Activated CD4-positive, alpha-beta T cell treated with anti-CD3 and anti-CD28 coated beads, Interleukin-2, amount 10 ng/mL, durations not matched to agents 7 days and 5 days (primary cell): ENCODE measurements at places on chromosomes 4 and X. TPM values are rescaled to one million over a fixed set of nuclear protein-coding genes. Genes with fewer than 3 reads are reported as not detected.

- H3K27me3 ChIP-seq = peaks cover 28% of the 10 kb centered on the region
- DNase-seq = peak; percentile 16
- no peak overlapping the region for H3K27ac ChIP-seq
Measured at GRCh38 chr4:183182873-183183725, 84.0 kb downstream of the WWC2 start.

DNA sequence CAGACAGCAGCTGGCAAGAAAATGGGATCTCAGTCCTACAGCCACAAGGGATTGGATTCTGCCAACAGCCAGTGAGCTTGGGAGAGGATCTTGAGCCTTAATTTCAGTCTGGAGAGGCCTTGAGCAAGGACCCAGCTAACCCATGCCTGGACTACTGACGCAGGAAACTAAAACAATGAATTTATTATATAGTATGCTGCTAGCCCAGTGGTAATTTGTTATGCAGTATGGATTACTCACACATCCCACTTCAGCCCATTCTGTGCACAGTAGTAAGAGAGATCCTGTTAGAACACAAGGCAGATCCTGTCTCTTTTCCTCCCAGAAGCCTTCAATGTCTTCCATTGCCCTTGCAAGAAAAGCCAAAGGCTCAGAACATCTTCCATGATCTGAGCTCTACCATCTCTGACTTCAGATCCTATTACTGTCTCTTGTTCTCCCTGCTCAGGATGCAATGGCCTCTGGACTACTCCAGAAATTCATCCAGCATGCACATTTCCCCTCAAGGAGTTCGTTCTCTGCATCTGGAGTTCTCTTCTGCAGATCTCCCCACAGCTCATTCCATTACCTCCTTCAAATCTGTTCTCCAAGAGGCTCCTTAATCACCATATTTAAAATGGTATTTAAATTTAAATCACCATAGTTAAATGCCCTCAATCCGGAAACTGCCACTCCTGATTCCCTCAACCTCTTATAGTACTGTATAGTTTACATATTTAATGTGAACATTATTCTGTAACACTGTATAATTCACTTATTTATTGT, 27.6 kb downstream of the SMIM20 start:
- H3K27me3 ChIP-seq = no peaks in the 10 kb centered on the region
- peaks cover 26% of the 10 kb centered on the region for H3K4me1 ChIP-seq
- no peak overlapping the region for H3K4me3 ChIP-seq

- H3K4me1 ChIP-seq = peaks cover 4% of the 10 kb centered on the region
- no peaks in the 10 kb centered on the region for H3K27me3 ChIP-seq
- no peak overlapping the region for H3K4me3 ChIP-seq
- H3K27ac ChIP-seq = no peak overlapping the region
- DNase-seq = no peak
Measured at GRCh38 chr4:40099010-40099409, 42.4 kb downstream of the N4BP2 start.

GRCh38 chr4:44046491-44046890, 402.1 kb downstream of the KCTD8 start:
- no peak for DNase-seq
- H3K27ac ChIP-seq = no peak overlapping the region
- no peak overlapping the region for H3K4me3 ChIP-seq
- no peaks in the 10 kb centered on the region for H3K36me3 ChIP-seq
- no peaks in the 10 kb centered on the region for H3K27me3 ChIP-seq
- no peaks in the 10 kb centered on the region for H3K4me1 ChIP-seq

DNA sequence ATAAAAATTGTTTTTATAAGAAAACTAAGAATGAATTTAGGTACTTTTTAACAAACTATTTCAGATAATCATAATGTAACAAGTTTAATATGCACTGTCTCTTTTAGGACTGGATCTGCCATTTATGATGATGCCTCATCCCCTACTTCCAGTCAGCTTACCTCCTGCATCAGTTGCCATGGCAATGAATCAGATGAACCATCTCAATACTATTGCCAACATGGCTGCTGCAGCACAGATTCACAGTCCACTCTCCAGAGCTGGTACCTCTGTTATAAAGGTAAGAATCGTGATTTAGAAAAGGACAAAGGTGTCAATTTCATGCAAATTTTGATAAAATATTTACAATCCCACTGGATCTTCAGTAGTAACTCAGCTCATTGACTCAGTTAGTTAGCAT, 566.2 kb downstream of the DACH2 start:
- H3K4me1 ChIP-seq = no peaks in the 10 kb centered on the region
- DNase-seq = no peak
- no peaks in the 10 kb centered on the region for H3K36me3 ChIP-seq
- no peak overlapping the region for H3K27ac ChIP-seq
- no peak overlapping the region for H3K4me3 ChIP-seq

GRCh38 chr4:165560941-165561340, 182.1 kb downstream of the CPE start:
- H3K36me3 ChIP-seq = no peaks in the 10 kb centered on the region
- no peak overlapping the region for H3K27ac ChIP-seq

Gene RHOH
- total RNA-seq = 137 TPM

Gene H2AZ1
- 426 TPM for total RNA-seq

Gene F9
- not detected for total RNA-seq
